SK-N-SH (cell line): ENCODE measurements at places on chromosomes 1 and 21.

DNA sequence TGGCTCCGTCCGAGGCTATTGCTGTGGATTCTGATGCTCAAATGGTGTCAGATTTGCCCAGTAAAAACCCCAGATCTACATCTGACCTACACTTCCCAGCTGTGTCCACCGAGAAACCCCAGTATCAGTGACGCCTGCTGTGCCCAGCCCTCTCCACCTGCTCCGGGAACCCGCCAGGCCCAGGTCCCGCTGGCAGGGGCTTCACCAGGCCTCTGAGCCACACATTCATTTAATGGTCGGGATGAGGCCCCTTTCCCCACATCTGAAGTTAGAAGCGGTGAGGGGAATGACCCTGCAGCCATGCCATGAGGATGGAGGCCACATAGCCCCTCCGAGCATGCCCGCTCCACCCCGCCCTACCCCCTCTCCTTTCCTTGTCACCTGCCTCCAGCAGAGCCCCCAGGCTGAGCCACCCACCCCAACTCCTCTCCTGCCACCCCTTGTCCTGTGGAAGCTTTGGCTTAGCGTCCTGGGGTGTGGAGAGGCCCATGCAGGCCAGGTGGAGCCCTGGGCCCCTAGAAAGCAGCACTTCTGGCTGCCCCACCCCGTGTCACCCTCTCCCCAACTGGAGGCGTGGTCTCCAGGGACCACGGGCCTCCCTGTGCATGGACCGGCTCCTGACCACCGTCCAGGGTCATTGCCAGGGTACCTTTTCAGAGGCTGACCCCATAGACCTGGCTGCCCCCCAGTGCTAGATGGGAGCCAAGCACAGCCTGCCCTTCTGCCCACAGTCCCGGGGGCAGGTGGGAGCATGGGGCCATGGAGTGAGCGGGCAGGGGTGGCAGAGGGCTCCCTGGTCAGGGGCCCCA, 8.0 kb downstream of the TNFRSF14 start:
- no peak for DNase-seq

DNA sequence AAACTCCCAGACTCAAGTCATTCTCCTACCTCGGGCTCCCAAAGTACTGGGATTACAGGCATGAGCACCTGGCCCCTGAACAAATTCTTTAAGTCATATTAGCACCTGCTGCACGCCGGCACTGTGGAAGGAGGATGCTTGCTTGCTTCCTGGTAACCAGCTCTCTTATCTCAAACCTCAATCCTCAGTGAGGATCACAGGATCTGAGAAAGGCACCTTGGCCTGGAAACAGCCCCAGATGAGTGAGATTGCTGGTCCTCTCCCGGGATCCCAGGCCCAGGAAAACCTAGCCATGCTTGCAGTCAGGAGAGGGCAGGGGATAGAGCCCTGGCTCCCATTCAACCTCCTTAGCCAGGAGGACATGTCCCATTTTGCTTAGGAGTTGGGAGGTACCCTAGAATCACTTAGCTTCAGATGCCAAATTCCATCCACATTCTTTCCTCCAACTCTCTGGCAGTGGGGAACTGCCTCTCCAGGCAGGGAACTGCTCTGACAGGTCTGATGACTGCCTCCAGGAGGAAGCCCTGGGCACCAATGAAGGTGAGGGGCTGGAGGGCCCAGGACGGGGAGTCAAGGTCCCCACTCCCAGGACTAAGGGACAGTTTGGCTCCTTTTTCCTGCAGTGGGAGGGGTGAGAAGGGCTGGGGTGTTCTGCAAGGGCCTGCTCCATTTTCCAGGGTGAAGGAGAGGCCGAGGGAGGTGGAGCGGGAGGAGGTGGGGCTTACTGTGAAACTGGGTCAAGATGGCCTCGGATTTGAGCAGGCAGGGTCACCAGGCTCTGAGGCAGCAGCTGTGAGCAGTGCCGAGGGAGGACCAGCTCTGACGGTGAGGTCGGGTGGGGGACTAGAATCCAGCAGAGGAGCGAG, 9.5 kb downstream of the GPR37L1 start:
- peak; percentile 19 for DNase-seq

DNA sequence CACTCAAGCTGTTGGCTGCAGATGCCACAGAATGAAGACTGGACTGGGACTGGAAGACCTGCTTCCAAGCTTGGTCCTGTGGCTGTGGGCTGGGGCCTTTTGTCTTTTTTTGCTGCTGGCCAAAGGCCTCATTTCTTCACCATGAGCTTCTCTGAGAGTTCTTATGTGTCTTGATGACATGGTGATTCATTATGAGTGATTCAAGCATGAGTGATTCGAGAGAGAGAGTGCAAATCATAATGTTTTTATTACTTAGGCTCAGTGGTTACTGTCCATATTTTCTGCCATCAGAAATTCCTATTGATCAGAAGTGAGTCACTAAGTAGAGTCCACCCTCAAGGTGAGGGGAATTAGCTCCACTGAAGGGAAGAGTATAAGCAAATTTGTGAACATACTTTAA, 94.0 kb downstream of the PCP4 start:
- no peak for DNase-seq

GRCh38 chr21:34190576-34191321, 117.4 kb downstream of the MRPS6 start:
- DNase-seq: no peak

GRCh38 chr1:243253211-243253925, 1.7 kb downstream of the CEP170 start:
- DNase-seq: no peak

- peak; percentile 55 for DNase-seq
These were observed 46.3 kb downstream of the IER5 start for GRCh38 chr1:181134543-181135436.

DNA sequence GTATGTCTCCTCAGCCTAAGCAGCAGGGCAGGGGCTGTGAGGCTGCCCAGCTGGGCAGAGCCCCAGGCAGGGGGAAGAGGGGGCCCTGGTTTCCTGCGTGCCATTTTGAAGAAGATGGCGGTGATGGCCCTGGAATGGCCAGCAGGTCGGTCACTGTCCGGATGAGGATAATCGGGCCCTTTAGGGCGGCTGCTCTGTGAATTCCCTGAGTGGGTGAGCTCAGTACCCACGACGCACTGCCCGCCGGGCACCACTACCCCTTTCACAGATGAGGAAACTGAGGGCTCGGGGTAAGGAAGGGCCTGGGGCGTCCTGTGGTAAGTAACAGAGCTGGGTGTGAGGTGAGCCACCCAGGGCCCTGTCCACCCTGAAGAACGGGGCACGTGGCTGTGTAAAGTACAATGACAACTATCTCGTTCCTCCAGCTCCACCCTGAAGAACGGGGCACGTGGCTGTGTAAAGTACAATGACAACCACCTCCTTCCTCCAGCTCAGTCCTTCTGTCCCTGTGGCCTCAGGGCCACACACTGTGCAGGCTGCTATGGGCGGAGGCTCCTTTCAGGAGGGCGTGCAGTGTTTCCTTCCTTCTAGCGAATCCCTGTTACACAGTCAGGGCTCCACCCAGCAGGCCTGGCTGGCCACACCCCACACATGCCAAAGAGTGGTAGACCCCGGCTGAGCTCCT, 23.2 kb downstream of the ITGB2 start:
- no peak for DNase-seq

- DNase-seq: peak; percentile 5
These were observed 752.1 kb downstream of the NCAM2 start for GRCh38 chr21:21750124-21750825.

- no peak for DNase-seq
These were observed 44.5 kb upstream of the ZNF678 start for GRCh38 chr1:227518876-227519275.

DNA sequence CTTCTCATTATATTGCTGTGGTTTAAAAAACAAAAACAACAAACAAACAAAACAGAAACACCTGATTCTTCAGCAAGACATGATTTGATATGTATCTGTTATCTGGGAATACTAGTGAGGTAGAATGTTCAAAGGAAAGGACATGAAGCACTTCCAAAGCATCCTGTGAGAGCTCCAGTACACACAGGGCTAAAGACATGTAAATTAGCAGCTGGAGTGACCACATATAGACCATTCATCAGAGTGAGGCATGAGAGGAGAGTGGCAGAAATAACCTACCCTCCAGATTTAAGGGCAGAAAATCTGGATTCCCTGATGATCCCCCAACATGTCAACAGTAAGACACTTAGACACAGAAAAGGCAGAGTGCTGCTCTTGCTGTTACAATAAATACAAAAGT, 260.5 kb upstream of the CHRM3 start:
- no peak for DNase-seq

- DNase-seq: no peak
These were observed 61.3 kb upstream of the WDR26 start for GRCh38 chr1:224495866-224496265.

DNA sequence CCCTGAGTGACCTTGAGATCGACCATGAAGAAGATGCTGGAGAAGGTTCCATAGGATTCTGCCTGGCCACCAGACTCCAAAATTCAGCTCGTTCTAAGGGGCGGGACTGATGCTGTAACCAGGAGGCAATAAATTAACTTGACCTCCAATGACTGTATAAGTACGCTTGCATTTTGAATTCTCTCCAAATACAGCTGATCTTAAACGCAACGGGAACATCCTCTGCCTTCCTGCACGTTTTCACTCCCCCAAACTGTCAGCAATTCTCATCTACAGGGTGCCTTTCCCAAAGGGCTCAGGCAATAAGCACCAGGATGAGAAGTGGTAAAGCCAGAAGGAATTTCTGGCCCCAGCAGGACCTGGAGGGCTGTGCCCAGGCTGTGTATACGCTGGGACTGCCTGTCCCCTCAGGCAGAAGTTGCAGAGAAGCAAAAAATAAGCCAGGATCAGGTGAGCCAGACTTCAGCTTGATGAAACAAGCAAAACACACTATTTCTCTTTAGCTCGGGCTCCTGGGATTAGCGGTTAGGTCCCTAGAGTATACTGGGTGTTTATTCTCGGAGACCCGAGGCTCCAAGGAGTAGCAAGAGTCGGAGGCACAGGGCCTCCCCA, 124.8 kb downstream of the LRIG2 start:
- DNase-seq: no peak

GRCh38 chr21:46060596-46061061, 37.3 kb upstream of the COL6A2 start:
- no peak for DNase-seq

DNA sequence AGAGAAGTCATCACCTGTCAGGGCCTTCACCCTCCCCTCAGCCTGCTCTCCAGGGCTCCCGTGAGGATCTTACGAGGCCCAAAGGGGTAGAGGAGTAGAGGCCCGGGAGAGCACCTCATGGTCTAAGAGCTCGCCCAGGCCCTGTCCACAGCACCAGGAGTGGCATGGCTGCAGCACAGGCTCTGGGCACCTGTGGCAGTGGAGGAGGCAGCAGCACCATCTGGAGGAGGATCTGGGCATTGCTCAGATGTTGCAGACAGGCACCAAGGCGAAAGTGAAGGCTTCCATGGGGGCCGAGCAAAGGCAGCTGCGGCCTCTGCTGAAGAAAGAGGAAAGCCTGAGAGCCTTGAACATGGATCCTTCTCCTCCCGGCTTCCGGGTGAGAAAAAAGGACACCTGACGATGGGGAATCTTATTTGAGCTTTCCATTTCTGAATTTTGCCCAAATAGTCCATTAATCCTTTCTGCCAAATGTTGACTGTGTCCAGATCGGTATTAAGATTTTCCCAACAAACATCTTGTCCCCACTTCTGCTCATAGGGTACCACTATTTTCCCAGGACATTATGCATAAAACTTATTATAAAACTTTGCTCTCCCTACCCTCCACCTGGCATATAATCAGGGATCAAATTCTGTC, 604.7 kb downstream of the PTPRC start:
- DNase-seq: peak; percentile 32

DNA sequence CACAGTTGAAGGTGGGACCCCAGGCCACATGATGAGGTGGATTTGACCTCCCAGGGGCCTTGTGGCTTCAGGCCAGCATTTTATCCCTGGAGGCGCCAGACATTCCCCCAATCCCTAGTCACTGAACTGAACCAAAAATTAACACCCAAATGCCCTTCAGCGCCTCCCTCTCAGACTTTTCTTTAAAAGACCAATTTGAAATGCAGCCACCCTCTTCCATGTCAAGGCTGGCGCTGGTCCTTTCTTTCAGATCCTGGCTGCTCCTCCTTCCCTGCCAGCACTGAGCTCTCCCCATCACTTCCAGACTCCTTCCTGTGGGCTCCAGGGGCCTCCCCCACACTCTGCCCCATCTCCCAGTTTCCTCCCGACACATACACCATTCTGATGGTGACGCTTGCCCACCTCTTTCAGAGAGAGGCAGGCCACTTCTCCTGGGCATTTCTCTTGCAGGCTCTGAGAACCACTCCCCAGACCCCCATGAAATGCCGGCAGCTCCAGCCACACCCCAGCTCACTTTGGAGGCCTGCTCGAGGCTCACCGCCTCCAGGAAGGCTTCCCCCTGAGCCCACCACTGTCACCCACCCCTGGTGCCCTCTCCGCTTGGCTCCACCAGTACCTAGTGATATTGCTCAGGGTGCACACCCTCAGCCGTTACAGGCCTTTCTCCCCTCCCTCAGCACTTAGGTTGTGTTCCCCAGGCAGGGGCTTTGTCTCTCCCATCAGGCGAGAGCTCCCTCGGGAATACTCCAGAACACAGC, 27.0 kb downstream of the NAV1 start:
- DNase-seq: no peak

DNA sequence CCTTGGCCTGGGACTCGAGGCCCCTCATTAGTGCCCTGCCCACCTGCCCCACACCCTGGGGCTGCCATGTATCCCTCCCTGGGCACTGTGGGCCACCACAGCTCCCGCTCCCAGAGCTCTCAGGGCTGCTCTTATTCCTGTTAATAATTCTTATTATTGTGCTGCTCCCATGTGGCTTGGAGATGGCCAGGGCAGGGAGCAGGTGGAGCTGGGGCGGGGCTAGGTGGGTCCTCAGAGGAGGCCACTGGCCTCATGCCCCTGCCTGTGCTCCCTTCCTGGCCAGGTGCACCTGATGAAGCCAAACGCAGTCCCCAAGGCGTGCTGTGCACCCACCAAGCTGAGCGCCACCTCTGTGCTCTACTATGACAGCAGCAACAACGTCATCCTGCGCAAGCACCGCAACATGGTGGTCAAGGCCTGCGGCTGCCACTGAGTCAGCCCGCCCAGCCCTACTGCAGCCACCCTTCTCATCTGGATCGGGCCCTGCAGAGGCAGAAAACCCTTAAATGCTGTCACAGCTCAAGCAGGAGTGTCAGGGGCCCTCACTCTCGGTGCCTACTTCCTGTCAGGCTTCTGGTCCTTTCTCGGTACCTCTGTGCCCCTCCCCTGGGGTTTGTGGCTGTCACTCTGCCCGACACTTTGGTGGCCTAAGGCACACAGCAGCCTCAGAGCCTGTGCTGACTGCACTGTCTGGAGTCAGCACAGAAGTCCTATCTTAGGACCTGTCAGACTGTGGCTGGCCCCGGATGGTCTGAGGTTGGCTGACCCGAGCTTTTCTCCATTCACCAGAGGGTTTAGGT, 34.1 kb downstream of the BMP8A start:
- no peak for DNase-seq

- DNase-seq: no peak
These were observed 82.3 kb downstream of the HMCN1 start for GRCh38 chr1:185816460-185816859.

DNA sequence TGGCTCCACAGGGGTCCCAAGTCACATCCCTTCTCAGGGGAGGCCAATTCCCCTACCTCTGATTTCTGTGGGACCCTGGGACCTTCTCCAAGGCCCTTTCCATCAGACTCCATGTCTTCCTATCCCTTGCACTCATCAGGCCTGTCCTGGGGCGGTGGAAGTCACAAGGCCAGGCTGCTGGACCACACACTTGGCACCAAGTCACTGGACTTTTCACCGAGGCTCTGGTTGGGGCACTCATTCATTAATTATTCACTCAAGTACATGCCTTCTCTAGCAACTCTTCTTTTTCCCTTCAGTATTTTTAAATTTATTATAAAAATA, 11.2 kb upstream of the FOXO6 start:
- no peak for DNase-seq

- no peak for DNase-seq
These were observed 18.1 kb downstream of the SLX9 start for GRCh38 chr21:44957901-44958451.
